ENCODE measurements at places on chromosomes 5 and 9.

DNA sequence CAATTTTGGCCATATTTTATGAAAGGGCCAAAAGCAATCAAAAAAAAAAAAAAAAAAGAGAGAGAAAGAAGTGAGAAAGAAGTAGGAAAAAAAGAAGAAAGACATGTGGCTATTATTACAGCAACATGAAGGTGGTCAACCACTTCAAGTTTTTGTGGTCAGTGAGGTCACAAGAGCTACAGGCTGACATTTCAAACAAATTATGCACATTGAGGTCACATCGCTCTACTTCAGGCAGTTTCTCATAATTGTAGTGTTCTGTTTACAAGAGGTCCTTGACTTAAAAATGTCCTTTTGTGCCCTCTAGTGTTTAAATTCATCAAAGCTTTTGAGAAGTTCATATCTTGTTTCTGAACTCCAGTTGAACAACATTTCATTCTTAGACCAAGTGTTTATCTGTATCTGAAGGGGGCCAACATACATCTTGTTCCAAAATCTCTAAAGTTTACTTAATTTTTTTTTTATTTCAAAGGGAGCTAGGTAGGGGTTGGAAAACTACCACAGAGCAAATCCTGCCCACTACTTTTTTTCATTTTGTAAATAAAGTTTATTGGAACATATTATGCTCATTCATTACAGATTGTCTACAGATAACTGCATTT, 513.1 kb downstream of the PDE4D start:
- no peak for DNase-seq

GRCh38 chr5:171855798-171856763, 70.5 kb downstream of the SMIM23 start:
- no peak for DNase-seq

DNA sequence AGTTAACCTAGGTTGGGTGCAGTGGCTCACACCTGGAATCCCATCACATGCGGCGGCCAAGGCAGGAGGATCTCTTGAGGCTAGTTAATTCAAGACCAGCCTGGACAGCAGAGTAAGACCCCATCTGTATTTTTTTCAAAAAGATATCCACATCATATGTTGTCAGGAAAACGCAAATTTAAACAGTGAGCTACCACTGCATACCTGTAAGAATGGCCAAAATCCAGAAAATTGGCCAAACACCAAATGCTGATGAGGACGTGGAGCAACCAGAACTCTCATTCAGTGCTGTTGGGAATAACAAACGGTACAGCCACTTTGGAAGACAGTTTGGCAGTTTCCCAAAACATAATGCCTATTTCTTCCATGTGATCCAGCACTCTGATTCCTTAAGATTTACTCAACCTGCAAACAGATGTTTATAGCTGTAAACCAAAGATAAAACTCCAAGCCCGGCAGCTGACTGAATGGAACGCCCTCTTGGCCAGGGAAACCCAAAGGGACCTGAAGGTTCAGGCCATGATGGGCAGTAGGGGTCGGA, 12.4 kb downstream of the CEL start:
- no peak for DNase-seq

DNA sequence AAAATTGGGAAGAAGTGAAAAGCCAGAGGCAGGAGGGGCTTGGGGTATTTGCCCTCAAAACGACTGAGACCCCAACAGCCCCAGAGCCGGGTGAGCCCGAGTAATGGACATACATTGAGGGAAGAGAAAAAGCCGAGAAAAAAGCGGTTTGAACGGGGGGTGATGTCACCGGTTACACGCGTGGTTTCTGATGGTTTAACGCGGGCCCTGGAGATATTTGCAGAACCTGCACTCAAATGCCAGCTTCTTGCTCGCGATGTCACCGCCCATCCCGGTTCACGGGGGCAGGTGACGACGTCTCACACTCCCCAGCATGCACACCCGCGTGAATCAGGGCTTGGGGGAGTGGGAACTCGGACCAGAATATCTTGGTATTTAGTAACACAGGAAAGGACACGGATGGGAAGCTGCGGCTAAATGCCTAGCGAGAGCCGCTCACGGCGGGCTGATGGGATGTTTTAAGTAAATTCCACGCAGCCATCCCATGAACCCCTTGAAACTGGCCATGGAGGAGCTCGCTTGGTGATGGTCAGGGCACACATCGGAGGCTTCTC, 102.0 kb upstream of the RAPGEF1 start:
- DNase-seq = no peak

GRCh38 chr5:19903611-19904010, 84.4 kb downstream of the CDH18 start:
- no peak for DNase-seq
